ENCODE measurements at places on chromosomes 4 and X.

GRCh38 chr4:150769248-150769647, 187.3 kb downstream of the MAB21L2 start:
- no peak for DNase-seq

GRCh38 chr4:19486400-19486799, 765.3 kb upstream of the SLIT2 start:
- no peak for DNase-seq

GRCh38 chrX:139025816-139026215, 314.3 kb upstream of the FGF13 start:
- DNase-seq: no peak

DNA sequence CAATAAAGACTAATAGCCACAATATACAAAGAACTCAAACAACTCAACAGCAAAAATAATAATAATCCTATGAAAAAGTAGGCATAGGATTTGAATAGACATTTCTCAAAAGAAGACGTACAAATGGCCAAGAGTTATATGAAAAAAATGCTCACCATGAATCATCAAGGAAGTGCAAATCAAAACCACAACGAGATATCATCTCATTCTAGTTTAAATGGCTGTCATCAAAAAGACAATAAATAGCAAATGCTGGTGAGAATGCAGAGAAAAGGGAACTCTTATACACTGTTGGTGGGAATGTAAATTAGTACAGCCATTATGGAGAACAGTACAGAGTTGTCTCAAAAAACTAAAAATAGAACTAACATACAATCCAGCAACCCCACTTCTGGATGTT, 18.8 kb downstream of the TLR6 start:
- DNase-seq: no peak

DNA sequence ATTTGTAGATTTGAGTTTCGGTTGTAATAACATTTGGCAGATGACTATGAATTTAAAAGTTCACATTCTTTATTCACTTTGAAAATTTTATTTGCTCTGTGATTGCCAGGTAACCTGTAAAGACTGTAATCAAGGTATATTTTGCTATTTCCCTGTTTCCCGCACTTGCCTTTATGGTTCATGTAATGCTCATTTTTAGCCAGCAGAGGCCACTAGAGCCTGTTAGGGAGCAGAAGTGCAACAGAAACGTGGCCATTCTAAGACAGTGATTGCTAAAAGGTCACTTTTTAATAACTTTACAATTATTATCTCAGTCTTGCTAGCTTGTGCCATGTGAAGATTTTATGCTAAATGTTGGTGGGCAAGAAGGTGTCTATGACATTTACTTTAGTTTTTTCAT, 12.4 kb downstream of the YIPF6 start:
- DNase-seq: no peak

DNA sequence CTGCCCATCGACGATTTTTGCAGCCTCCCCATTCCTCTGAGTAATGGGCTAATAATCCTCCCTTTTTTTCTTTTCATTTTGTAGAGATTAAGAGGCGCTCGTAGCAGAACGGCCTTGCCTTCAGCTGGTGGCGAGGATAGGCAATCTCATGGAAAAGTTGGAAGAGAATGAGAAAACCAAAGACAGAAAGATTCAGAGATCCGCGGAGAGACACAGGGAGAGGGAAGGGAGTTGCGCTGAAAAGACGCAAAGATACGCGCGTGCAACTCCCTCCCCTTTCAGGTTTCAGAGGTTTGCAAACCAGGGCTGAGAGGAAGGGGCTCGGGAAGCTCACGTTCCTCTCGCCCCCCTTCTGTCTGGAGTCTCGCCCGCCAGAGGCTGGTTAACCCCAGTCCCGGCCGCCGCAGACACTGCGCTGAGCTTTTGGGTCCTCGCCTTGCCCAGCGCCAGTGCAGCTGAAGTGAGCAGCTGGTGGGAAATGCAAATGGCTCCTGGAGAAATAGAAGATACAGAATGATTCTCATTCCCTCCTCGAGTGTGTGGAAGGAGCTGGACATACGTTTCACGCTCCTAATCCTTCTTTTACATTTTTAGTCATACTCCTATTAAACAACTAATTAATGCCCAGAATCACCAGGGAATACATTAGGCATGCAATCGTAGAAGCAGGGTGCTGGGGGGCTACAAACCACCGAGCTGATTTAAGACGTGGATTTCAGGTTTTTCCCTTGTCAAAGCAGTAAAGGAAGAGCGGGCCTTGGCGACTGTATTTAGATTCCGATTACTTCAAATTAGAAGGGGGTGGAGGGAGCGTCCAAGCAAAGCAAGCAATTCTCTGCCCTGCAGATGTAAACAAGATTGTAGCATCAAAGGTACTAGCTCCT, 16.6 kb upstream of the PITX2 start:
- no peak for DNase-seq

DNA sequence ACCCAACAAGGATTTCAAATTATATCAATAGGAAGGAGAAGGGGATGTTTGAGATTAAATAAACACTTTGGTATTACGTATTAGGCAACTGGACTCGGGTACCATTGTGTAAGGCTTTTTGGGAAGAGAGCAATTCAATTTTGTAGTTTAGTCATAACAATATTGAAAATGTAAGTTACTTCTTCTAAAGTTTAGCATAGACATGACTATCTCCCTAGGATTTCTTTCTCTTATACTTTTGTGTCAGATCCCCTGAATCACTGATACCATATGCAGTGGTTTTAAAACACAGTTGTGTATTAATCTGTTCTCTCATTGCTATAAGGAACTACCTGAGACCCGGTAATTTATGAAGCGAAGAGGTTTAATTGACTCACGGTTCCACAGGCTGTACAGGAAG, 123.8 kb upstream of the FAM9C start:
- DNase-seq: no peak

- no peak for DNase-seq
These were observed 355.2 kb upstream of the GALNT7 start for GRCh38 chr4:172813359-172813923.

- DNase-seq: no peak
These were observed 29.6 kb upstream of the BBS12 start for GRCh38 chr4:122702939-122703338.

- DNase-seq: no peak
These were observed 411.3 kb downstream of the FAT4 start for GRCh38 chr4:125725957-125726525.

DNA sequence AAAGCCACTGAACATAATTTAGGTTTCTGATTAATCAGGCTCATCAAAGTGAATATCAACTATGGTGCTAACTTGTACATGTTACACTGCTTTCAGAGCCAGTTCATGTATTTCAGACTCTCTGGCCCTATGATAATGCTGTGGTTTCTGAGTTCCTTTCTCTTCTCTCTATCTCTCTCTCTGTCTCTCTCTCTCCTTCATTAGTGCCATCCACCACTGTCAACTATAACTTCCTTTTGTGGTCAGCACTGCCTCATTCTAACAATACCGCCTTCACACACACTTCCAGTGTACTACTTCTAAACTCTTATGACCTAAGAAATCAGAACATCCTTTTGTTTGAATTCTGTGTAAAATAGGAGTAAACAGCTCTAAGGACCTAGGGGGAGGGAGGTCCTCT, 907.1 kb downstream of the RPA4 start:
- DNase-seq: no peak

DNA sequence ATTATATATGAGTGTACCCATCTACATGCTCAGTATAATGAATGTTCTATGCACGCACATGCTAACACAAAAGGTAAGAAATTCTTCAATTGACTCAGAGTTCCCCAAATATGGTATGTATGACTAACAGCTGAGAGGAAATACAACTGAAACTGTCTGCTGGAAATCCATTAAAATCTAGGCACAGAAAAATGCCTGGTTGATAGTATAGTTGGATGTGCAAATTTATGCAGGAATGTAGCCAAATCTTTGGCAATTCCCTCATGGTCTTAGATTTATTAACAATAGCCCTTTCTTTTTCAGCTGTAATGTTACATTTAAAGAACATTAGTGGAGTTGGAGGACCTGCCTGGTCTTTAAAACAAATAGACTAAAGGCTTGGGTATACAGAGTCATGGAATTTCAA, 5.5 kb downstream of the CAMK2D start:
- DNase-seq: no peak

DNA sequence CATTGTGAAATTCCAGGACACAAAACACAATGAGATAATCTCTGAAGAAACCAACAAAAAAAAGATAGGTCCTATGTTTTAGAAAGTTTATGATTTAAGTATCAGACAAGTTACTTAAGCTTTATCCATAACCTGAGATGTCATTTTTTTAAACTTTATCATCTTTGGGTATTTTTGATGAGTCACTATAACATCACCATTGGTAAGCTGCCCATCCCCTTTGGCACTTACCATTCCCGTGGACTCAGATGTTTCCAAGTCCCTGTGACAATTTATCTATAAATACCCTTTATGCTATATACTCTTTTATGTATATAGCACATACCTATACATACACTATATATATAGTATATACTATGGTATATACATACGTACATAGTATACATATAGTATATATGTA, 198.9 kb upstream of the GEMIN8 start:
- no peak for DNase-seq

DNA sequence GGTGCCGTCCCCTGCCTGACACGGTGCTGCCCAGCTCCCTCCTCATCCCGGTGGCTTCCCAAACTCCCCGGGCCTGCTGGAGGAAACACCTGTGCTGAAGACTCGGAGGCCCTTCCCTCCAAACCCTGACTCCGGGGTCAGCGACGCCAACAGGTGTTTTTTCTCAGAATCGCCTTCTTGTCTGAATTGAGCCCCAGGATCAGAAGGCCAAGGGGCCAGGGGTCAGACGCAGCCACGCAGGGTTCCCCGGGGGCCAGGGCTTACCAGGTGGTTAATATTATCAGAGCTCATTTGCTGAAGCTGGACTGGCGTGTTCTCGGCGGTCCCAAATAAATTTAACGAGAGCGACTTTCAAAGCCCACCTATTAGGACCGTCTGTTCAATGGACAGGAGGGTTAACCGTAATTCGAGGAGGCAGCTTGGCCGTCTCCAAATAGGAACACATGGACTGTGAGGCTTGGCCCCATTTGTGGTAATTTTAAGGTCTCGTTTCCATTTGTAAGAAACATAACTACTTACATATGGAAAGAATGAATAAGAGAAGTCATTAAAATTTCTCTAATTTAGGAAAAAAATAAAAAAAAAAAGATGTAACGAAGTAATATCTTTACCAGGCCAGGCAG, 239.3 kb downstream of the CRLF2 start:
- no peak for DNase-seq

DNA sequence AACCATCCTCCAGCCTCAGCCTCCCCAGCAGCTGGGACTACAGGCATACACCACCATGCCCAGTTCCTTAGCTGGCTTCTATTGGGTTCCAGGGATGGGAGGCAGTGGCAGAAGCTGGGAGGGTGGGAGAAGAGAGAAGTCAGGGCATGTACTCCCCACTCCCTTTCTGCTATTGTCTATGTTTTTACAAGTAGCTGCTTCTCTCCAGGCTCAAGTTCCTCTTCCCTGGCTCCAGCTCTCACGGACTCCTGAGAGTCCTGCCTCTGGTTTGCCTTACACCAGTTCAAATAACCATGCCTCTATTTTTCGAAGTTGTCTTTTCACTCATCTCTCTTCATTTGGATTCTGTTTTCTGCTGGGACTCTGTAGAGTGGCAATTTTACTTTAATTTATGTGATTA, 2.9 kb downstream of the TBC1D9 start:
- no peak for DNase-seq

DNA sequence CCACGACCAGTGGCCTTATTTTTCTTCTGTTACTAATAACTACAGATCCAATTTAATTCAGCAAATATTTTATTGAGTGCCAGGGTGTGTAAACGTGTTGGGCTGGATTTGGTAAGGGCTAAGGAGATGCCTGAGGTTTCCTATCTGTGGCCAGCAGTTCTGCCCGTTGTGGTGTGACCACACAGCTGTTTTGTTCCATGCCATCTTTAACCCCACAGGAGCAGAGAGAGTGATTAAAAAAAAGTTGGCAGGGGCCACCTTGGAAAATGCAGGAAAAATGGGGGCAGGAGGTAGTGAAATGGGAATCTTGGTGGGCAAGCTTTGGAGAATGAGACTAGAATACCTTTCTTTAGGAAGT, 1.1 kb downstream of the PLAC8 start:
- no peak for DNase-seq

DNA sequence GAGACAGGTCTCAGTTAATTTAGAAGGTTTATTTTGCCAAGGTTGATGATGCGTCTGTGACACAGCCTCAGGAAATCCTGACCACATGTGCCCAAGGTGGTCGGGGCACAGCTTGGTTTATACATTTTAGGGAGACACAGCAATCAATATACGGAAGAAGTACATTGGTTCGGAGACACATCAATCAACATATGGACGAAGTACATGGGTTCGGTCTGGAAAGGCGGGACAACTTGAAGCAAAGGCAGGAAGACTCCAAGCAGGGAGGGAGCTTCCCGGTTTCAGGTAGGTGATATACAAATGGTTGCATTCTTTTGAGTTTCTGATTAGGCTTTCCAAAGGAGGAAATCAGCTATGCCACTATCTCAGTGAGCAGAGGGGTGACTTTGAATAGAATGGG, 225.2 kb upstream of the ZFP42 start:
- no peak for DNase-seq

DNA sequence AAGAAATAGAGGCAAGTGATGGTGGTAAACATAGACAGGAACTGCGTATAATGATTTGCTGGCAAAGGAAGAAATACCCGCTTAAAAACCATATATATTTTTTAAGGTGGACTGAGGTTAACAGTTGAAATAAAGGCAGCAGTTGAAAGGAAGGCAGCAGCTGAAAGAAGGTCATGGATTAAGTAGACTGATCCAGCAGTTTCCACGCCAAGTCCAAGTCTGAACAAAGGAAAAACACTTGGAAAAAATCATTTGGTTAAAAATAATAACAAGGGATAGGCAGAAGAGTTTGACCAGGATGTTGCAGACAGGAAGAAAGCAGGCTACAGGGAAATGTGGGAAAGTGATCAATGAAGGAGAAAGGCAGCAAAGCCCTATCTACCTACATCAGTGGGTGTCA, 93.6 kb downstream of the AMELX start:
- no peak for DNase-seq

DNA sequence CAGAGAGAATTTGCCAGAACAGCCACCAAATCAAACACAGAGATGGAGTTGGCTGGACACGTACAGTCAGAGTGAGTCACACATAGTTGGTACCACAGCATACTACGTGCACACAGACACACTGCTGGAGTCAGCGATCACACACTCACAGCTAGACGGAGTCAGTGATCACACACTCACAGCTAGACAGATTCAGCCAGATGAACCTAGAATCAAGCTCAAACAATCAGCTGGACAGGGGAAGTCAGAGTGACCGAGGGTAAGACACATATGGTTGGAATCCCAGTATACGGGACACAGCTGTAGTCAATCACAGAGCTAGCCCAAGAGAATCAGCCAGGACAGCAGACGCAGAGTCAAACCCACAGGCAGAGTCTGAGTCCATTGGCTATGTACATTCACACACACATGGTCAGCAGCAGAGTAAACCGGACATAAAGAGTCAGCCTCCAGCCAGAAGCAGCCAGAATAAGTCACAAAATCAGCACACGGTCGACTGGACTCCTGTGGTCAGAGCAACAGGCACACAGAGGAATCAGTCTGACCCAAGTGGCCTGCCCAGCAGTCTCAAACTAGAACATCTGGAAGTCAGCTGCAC, 4.6 kb downstream of the SLC38A5 start:
- DNase-seq: no peak

Data from stimulated activated CD4-positive, alpha-beta T cell treated with anti-CD3 and anti-CD28 coated beads, Interleukin-1b, Interleukin-23, amount 100 ng/mL, for 1 hour (primary cell).